Left renal cortex interstitium (tissue), 4 donors: ENCODE measurements at places on chromosomes 13 and 19.

DNA sequence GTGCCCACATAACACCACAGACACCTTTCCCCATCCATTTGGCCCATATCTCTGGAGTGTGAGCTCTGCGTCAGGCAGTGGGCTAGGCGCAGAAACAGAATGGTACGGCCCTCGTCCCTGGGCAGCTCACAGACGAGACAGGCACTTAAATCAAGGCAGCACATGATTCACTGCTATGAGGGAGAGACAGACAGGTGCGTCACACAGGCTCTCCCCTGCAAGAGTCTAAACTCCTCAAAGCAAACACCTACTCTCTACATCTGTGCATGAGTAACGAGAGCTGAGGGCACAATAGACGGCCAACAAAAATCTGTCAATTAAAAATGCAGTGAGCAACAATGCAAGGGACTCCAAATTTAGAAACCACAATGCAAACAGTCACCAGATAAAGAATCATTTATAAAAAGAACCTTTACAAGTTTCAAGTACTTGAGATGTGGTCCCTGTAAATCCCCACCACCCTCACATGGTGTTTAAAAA is 348.9 kb downstream of the UQCRFS1 start:
- no peak for DNase-seq

- DNase-seq, result no peak
These were observed 275.2 kb upstream of the EDNRB start for GRCh38 chr13:78193846-78194245.

- DNase-seq, result no peak
These were observed 13.6 kb upstream of the ICAM3 start for GRCh38 chr19:10352764-10353671.

DNA sequence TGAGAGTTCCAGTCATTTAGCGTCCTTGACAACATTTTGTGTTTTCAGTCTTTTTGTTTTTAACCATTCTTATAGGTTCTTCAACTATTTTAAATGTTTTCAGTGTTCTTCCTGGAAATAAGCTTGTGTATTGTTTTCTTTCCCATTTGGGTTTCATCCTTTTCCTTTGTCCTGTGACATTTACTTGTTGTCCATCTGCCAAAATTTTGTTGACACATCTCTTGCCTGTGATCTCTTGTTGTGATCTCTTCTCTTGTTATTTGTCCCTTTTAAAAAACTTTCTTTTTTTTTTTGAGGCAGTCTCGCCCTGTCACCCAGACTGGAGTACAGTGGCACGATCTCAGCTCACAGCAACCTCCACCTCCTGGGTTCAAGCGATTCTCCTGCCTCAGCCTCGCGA is 96.5 kb downstream of the PDS5B start:
- DNase-seq, result no peak

DNA sequence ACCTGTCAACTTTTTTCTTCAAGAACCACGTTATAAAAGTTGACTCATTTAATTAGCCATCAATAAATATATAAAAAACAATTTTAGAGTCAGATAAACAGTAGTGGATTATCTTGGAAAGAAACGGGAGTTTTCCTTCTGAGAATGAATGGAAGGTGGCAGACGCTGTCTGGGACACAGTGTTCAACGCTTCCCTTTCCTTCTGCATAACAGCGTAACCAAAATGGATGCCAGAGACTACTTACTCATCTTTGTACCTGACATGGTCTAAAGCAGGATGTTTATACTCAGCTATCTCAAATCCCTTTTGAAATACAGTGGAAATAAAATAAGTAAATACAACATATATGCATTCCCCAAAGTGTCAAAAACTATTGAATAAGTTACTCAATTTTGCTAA is 195.2 kb downstream of the LHFPL6 start:
- DNase-seq, result no peak

GRCh38 chr19:14107581-14108461 is 9.7 kb downstream of the PRKACA start:
- no peak for DNase-seq

DNA sequence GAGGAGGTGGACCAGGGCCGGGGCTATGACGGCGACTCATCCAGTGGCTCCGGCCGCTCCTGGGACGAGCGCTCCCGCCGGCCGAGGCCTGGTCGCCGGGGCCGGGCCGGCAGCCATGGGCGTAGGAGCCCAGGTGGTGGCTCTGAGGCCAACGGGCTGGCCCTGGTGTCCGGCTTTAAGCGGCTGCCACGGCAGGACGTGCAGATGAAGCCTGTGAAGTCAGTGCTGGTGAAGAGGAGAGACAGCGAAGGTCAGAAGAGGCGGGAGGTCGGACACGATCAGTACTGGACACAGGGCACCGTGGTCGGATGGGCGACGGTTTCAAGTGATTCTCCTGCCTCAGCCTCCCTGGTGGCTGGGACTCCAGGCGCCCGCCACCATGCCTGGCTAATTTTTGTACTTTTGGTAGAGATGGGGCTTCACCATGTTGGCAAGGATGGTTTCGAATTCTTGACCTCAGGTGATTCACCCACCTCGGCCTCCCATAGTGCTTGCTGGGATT is 22.3 kb downstream of the TJP3 start:
- DNase-seq, result no peak

GRCh38 chr13:40170982-40171381 is 495.5 kb downstream of the FOXO1 start:
- DNase-seq, result no peak

DNA sequence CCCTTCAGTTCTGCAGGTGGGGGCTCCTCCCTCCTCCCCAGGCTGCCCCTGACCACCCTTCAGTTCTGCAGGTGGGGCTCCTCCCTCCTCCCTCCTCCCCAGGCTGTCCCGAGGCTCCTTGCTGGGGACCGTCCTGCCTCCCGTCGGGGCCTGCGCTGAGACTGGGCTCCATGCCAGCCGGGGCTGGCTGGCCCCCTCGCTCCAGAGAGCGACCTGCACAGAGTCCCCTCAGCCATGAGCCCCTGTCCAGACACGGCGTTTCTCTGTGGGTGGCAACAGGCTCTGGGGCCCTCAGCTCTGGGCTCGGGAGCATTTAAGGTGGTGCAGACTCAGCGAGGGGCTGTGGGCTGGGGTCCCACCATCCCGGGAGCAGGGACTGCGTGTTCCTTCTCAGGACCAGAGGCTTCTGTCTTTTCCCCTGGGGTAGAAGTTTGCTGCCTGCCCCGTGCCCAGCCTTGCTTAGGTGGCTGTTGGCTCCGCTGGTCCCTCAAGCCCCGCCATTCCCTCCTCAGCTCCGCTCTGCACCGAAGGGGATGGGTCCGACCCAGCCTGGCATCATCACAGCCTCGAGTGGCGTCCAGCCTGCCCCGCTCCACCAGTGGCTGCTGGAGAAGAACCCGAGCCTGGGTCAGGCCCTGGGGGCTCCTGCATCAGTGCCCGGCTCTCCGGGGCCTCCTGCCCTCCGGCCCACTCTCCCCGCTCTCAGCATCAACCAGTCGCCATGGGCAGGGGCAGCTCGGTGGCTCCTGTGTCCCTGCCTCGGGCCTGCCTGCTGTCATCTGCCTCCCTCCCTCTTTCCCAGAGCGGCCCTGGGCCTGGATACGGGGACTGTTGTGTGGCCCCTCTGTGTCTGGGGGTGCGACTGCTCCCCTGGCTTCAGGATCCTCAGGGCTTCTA is 27.6 kb downstream of the CSNK1G2 start:
- no peak for DNase-seq

DNA sequence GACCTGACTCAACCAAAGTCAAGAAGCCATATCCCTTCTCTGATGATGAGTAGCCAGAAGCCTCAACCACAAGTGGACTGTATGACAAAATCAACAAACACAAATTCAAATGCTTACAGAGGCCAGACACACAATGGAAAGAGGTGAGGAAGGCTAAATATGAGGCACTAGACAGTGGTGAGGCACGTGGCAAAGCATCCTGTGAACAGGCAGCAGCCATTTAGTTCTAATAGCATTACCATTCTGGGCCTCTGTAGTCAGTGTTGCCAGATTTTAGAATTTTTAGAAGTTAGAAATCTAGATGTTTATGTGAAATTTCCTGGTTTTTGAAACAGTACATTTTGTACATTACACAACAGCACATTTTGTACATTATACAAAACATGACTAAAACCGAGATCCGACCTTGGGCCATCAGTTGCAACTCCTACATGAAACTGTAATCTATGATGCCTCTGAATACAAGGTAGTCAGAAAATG is 403.3 kb downstream of the COG6 start:
- DNase-seq, result no peak

GRCh38 chr19:39237200-39238184 is 7.3 kb downstream of the IFNL3 start:
- DNase-seq, result no peak

- DNase-seq, result no peak
These were observed 1.1 kb downstream of the RPL36 start for GRCh38 chr19:5690955-5691821.

- no peak for DNase-seq
These were observed 443.1 kb downstream of the MYO16 start for GRCh38 chr13:109072505-109072904.

- DNase-seq, result no peak
These were observed 17.1 kb downstream of the CHERP start for GRCh38 chr19:16524991-16525734.

DNA sequence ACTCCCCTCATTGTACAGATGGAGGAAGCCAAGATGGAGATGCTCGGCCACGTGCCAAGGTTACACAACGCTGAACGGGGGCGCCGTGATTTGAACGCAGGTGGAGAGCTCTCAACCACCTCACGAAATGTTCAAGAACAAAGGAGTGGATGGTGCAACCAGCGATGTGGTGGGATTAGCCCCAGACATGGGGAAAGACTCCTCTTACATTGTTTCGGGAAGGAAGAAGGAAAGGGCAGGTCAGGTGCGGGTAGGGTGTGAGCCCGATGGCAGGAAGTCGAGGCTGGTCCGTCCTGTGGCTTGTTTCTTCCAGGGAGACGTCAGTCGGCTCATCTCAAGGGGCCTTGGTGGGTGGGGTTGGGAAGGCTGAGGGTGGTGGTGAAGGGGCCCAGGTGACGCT is 7.1 kb upstream of the KLK14 start:
- no peak for DNase-seq

DNA sequence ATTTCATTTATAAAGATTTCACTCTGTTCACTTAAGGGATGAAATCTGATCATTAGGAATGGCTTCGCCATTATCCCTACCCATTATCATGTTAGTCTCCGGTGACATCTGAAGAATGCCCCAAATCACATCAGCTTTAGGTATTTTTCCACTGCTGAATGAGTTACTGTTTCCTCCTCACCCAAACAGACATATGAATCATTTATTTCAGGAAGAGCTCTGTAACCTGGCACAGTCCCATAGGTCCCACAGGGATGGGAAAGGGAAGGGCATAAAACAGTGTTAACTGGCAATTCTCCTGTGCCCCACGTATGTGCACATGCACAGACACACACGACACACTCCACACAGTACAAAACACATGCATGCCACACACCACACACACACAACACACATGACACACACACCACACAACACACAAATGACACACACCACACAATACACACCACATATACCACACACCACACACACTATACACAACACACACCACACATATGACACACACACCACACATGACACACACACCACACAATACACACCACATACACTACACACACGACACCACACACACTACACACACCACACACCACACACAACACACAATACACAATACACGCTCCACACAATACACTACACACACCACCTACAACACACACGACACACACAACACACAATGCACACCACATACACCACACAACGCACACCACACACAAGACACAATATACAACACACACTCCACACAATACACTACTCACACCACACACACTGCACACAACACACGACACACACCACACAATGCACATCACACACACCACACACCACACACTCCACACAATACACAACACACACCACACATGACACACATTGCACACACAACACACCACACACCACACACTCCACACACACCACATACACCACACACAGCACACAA is 15.4 kb downstream of the TMEM255B start:
- DNase-seq, result no peak

DNA sequence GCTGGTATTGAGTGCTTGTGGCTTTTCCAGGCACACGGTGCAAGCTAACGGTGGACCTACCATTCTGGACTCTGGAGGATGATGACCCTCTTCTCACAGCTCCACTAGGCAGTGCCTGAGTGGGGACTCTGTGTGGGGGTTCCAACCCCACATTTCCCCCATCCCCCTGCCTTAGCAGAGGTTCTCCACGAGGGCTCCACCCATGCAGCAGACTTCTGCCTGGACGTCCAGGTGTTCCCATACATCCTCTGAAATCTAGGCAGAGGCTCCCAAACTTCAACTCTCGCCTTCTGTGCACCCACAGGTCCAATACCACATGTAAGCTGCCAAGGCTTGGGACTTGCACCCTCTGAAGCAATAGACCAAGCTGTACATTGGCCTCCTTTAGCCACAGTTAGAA is 25.3 kb upstream of the ZSCAN18 start:
- DNase-seq, result no peak

GRCh38 chr19:35612224-35612558 is 344 bp upstream of the HAUS5 start:
- DNase-seq, result no peak

GRCh38 chr13:101978552-101979315 is 423.1 kb downstream of the FGF14 start:
- no peak for DNase-seq

GRCh38 chr13:73412933-73413332 is 354.1 kb downstream of the KLF5 start:
- DNase-seq, result no peak

GRCh38 chr19:17184371-17184841 is 30.8 kb upstream of the USE1 start:
- DNase-seq, result no peak

DNA sequence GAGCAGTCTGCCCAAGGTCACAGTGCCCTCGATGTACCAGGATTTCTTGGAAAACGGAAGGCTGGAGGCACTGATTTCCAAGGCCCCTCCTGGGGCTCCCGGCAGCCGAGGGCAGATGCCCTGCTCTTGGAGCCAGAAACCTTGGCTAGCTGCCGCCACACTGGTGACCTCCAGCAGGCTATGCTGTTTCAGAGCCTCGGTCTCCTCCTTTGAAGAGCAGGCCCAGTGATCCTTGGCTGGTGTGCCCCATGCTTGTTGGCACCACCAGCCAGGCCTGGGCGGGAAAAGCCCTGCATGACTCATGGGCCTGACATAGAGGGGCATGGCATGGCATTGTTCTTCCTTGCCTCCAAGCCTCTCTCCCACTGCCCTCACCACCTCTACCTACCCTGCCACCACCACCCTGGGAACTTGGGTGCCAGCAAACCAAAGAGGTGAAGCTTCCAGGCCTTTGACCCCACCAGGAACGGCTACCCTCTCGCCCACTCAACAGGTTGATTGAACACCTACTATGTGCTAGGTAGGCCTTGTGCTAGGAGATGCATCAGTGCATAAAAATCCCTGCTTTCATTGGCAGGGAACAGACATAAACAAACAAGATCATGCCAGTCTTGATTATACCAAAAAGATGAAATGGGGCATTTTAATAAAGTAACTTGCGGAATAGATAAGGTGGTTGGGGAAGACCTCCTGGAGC is 1.6 kb upstream of the CLEC11A start:
- DNase-seq, result no peak
